ENCODE measurements at places on chromosomes 3 and 15.

DNA sequence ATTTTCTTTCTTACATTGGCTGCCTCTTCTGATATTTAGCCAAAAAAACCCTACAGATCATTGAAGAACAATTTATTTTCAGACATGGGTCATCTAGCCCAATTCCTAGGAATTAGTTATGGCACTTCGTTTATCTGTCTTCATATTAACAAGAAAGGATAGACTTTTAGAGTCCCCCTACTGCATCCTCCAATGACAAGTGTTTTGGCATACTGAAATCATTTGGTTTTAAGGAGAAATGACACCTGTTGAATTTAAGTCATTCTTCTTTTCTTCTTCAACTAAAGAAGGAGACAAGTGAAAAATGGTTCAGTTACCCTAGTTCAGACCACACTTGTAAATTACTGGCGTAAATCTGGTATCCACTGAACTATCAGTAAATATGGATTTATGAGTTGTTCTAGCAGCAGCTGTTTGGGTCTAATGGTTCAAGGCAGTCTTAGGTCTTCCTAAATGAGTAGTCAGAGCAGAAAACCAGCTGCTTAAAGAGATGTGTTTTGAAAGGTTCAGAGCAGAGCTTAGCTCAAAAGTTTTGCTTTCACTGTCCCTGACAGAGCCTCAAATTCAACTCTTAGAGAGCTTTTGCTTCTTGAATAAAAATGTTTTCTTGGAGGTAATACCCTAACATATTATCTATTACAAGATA, 5.6 kb downstream of the VGLL3 start:
- no peak for DNase-seq

DNA sequence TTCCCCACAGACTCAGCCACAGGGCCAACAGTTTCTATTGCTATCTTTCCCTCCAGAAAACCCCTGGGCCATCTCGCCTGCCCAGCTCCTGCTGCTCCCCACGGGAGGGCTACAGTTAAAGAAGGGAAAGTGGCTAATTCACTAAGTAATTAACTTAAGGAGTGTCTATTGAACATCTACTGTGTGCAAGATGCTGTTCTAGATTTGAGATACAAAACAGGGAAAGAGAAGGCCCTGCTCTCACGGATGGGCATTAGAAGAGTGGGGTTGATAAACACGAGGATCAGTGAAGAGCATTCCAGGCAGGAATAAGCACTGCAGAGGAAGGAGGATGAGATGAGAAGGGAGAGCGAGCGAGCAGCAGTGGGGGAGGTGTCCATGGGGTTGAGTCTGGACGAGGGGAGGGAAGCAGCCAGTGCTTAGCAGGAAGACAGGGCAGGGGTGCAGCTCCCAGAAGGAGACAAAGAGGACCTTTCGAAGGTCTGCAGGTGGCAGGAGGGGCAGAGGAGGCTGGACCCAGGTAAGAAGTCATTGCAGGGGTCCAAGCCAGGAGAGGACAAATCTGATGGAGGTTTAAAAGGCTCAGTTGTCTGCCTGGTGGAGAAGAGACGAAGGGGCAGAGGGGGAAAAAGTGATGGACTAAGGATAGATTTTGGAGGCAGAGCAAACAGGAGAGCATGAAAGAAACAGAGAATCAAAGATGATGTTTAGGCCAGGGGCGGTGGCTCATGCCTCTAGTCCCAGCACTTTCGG, 64.7 kb downstream of the KLF15 start:
- DNase-seq, result no peak

- DNase-seq, result no peak
Measured at GRCh38 chr3:124780356-124780755, 50.1 kb downstream of the UMPS start.

DNA sequence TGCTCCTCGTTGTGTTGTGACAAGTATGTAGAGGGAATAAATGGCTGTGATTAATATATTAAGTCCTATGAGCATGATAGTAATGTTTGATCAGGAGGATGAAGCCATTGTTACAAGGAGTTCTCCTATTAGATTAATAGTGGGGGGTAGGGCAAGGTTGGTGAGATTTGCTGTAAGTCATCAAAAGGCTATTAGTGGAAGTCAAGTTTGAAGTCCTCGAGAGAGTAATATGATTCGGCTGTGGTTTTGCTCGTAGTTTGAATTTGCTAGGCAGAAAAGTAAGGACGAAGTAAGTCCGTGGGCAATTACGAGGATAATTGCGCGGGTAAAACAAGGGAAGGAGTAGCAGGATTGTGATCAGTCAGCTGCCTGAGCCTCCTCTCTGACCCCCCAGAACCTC, 26.0 kb upstream of the BUB1B start:
- DNase-seq, result no peak

- no peak for DNase-seq
Measured at GRCh38 chr3:182327196-182327681, 466.1 kb upstream of the ATP11B start.

- no peak for DNase-seq
Measured at GRCh38 chr15:56528136-56528535, 63.2 kb upstream of the MNS1 start.

DNA sequence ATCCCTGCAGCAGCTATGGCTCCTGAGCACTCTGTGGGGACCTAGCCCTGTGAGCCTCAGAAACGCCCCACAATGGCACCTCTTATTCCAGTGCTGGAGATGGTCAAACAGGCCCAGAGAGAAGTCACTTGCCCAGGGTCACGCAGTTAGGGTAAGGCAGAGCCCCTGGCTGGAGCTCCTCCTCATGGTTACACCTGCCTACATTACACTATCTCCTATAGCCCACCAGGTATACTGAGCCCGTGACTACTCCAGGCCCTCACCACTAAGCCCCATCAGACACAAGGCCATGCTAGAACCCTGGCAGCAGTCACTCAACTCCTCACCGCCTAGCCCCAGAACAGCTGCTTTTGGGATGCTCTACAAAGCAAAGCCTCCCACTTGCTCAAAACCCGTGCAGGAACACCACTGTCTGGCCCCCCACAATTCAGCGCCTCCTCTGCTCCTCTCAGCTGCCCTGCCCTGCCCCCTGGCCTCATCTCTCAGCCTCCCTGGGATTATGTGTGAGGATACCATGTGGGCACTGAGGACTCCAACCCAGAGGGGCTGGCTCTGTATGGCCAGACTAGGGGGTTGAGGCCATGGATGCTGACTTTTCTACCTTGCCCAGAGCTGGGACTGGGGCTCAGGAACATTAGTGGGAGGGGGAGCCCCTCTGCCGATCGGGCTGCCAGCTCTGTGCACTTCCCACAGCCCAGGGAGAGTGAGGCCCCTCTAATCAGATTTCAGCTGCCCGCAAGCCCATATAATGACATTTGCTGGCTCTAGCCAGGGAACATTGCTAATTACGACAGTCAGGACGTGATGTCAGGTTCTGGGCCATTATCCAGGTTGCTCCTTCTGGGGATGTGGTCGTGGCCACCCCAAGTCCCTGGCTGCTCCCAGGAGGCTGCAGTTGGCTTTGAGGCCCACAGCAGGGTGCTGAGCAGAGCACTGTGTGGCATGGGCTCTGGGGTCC, 4.0 kb downstream of the NT5DC2 start:
- no peak for DNase-seq

- no peak for DNase-seq
Measured at GRCh38 chr3:57796261-57796660, 40.2 kb downstream of the SLMAP start.

GRCh38 chr3:140540262-140540661, 137.6 kb upstream of the TRIM42 start:
- DNase-seq, result no peak

GRCh38 chr3:126924458-126924857, 58.5 kb upstream of the PLXNA1 start:
- DNase-seq, result no peak

DNA sequence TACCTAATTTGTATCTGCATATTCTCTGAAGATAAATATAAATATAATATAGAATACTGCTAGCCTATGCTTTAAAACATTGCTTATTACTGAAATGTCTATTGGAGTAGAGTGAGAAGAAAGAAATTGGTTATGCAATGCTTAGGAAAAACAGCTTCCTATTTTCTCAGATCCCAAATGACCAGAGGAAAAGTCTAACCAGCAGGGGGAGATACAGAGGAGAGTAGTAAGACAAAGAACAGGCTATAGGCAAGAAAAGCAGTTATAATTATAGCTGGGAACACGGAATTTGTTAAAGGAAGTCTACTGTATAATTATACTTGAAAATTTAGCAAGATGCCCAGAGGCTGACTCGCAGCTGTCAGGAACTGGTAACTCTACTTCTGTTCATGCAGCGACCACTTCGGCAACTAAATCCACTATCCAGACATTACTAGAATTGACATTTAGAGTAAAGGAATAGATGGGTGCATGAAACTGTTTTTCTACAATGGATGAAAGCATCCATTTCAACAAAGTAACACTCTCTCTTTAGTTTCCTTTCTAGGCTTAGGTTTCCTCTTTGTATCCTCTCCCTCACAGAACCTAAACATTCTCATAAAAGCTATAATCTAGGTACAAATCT, 97.2 kb downstream of the TBC1D5 start:
- DNase-seq, result peak; percentile 88

- DNase-seq, result no peak
Measured at GRCh38 chr3:12312010-12312409, 23.1 kb downstream of the PPARG start.

DNA sequence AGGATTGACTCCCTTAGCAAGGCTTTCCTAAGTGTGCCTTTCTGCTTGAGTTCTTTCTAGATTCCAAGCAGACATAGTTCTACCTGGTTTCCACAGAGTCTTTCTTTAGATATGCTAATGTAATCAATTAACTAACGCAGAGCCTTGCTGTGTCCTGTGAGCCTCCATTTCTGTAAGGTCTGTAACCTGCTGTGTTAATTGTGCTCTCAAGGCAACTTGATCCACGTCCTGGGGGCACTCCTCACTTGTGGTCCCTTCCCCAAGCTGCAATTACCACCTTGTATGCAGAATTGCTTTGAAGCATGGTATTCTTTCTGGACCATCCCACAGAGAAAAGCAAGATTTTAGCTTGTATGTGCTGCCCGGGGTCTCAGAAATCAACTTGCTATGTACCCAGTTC, 29.5 kb upstream of the THSD4 start:
- no peak for DNase-seq

- DNase-seq, result no peak
Measured at GRCh38 chr15:70036585-70037291, 61.0 kb downstream of the TLE3 start.

GRCh38 chr3:57179580-57180410, 14.6 kb upstream of the IL17RD start:
- DNase-seq, result no peak

DNA sequence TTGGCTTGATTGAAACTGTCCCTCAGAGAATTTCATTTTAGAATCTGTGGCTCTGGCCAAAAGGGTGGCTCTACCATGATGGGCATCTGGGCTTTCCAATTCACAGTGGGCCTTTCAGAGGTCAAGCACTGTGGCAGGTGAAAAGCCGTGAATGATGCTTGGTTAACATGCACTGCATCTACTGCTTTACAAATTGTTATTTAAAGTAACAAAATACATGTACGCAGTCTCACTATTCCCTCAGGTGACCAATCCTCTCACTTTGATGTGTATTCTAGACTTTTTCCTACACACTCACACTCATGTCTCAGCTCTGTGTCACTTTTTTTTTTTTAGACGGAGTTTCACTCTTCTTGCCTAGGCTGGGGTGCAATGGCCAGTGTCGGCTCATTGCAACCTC, 70.5 kb downstream of the MGLL start:
- no peak for DNase-seq

DNA sequence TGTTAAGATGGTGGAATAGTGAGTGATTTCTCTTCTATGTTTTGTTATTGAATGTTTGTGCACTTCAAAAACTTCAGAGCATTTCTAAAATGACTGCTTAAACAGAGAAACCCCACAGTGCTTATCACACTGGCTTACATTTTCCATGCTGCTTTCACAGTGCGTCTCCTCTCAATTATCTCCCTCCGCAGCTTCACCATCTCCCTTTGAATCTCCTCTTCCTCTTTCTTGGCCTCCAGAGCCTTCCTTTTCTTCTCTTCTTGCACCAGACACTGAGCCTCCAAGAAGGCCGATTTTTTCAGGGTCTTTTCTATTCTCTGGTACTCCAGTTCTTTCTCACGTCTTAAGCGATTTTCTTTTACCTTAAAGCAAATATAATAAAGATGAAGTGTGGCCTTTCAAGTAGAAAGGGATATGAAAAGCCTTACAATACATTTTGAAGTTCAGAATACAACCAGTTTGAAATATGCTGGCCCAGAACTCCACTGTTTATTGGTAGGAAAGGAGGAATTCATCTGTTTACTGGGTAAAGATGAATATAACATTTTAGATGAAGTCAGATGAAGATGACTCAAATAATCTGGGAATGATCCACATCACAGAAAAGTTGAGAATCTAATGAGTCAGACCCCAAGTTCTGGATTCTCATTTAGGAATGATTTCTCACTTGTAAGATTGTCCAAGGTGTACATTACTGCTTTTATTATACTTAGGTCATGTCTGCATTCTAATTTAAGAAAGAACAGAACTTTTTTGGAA, 21.4 kb downstream of the CCDC191 start:
- DNase-seq, result no peak

DNA sequence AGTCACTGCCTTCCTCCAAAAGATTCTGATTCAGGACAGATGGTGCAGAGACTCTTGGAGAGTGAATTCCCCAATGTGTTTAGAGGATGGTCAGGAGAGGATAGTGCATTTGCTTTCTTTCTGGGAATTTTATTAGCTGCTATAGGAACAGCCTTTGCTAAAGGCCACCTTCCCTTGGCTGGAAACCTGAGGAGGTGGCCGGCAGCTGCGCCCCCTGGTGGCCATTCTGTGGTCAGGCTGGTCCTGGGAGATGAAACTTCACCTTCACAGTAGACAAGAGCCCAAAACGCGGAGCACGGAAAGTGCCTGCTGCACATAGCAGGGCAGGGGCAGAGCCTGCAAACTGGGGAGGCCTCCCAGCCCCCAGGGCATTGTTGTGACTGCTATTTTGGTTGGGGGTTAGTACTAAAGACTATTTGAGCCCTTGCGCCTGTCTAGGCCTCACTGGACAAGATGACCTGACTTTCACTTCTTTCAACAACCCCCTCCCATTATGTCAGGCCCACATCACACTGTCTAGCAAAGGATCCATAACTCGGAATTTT, 34.3 kb downstream of the SEC22C start:
- DNase-seq, result peak; percentile 34

DNA sequence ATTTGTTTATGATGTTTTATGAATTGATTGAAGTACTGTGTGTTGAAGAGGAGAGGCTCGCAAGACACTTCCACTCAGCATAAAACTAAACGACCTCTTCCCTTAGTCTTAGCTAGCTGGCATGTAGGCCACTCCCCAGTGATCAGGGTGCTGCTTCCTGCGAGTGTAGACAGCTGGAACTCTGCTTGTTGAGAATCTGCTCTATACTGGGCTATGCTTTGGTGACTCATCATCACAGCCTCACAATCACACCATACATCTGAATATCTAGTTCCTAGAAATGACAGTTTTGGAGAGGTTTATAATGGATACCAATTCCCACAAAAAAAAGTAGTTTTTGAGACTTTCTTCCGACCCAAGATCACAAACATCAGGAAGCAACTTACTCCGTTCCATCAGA, 1.5 kb upstream of the SLC24A5 start:
- DNase-seq, result no peak

GRCh38 chr15:51162865-51163762, 68.4 kb upstream of the TNFAIP8L3 start:
- DNase-seq, result peak; percentile 65

DNA sequence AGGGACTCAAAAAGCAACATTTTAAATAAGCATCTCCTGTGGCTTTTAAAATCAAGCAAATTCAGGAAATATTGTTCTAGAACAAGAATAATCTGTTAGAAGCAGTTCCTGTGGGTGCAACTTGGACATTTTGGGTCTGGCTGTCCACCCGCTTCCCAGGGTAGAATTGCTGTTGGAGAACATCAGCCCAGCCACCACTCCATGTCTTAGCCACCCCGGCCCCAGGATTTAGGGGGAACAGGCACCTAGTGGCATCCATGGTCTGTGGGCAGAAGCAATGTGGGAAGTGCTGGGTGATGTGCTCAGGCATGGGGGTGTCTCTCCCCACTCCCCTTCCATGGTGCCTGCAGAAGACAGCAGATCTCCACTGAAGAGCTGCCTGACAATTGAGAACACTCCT, 162.6 kb downstream of the KLF13 start:
- DNase-seq, result no peak

Measured in NCI-H2081 (cell line).